ENCODE measurements at places on chromosomes 12 and 14. TPM values are rescaled to one million over a fixed set of nuclear protein-coding genes. Genes with fewer than 3 reads are reported as not detected.
A peak's percentile ranks its signal among the peaks of the same experiment; 100 is the strongest.

GRCh38 chr14:22977684-22978486 is 4.5 kb downstream of the AJUBA start:
- no peak for DNase-seq

GRCh38 chr12:6145564-6145963 is 21.1 kb upstream of the VWF start:
- no peak for DNase-seq

DNA sequence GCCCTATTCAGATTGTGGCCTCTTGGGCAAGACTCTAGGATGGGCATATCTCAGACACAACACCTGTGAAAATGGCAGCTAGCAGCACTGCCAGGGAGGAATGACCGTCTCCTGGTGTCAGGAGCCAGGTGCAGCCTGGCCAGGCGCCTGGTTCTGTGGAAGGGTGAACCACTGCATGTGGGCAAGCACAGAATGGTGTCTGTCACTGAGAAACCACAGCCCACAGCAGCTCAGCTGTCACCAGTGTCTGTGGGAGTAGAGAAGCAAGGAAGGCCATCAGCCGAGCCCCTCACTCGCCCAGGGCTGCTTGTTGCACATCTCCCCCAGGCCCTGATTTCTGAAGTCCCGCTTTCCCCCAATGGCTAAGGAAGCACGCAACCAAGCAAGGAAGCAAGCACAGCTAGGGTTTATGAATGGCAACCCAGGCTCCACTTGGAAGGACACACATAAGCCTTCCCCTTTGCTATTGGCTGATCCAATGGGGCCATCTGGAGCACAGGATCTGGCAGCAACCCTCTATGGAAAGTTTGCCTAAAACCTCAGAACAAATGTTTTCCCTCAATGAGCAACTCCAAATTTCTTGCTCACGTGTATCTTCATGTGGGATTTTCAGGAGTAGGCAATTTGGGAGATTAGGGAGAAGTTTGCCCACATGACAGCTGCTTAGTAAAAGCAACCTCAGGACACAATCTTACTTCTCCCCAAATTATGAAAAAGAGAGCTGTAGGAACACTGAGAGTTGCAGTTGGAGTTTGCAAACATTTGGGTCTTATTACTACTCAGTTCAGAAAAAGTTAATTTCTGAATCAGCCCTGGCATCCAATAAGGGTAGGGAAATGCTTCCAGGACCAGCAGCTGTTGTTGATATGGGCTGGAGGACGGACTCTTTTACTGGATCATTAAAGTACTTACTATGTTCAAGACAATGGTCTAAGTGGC is 44.7 kb downstream of the GPHB5 start:
- no peak for DNase-seq

DNA sequence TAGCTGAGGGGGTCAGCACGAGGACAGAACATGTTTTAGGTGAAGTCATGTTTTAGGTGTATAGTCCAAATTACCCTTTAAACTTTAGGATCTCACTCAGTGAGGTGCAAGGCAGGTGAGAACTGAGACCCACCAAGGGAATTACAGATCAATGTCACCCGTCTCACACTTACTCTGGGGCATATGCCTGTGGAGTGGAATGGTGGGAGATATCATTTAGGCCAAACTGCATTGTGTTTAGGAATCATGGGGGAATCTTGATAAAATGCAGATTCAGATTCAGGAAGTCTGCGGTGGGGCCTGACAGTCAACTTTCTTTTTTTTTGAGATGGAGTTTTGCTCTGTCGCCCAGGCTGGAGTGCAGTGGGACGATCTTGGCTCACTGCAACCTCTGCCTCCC is 17.8 kb downstream of the FBXW8 start:
- no peak for DNase-seq

DNA sequence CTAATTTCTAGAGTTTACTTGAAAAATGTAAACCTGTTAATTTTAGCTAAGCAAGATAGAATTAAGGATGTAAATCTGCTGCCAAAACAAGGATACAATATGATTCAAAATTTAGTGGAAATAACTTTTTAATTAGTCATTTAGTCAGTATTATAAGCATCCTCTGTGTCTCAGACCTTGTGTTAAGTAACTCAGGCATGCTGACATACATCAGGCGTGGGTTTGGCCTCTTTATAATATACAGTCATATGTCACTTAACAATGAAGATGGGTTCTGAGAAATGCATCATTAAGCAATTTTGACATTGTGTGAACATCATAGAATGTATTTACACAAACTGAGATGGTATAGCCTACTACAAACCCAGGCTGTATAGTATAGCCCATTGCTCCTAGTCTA is 386.9 kb downstream of the ZFP36L1 start:
- no peak for DNase-seq

GRCh38 chr14:101066826-101067510 is 163.4 kb upstream of the RTL1 start:
- DNase-seq = peak; percentile 87

DNA sequence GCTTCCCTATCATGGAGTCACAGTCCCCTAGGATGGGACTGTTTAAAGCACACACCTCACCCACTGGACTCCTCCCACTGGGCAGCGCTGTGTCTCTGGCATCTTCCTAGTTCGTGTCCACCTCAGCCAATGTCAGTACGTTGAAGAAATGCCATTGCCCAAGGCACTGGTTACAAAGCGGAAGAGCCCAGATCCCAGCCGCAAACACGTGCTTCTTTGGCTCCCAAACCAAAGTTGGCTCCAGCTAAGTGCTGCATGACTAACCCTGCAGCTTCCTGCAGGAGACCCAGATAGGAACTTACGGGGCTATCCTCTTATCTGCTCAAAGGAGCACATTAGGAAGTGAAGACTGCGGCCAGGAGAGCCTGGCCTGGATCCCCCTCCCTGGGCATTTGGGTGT is 9.3 kb downstream of the SYNE3 start:
- peak; percentile 89 for DNase-seq

- DNase-seq = no peak
These were observed 129.2 kb downstream of the PAWR start for GRCh38 chr12:79561401-79562132.

GRCh38 chr12:81094718-81095360 is 17.0 kb downstream of the ACSS3 start:
- no peak for DNase-seq

DNA sequence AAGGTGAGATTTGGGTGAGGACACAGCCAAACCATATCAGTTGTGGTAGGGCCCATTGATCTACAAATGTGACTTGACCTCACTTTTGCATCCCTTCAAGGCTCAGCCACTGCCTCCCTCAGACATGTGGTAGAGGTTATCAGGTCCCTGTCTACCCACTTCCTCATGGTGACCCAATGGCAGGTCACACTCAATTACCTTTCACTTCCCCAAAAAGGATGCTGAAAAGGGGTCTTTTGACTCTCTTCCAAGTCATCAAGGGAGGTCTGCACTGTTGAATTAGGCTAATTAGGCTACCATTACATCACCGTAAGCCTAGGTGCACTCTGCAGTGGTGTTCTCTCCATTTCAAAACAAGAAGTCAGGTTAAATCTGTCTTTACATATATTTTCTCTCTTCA is 22.6 kb upstream of the DRAM1 start:
- DNase-seq = no peak

DNA sequence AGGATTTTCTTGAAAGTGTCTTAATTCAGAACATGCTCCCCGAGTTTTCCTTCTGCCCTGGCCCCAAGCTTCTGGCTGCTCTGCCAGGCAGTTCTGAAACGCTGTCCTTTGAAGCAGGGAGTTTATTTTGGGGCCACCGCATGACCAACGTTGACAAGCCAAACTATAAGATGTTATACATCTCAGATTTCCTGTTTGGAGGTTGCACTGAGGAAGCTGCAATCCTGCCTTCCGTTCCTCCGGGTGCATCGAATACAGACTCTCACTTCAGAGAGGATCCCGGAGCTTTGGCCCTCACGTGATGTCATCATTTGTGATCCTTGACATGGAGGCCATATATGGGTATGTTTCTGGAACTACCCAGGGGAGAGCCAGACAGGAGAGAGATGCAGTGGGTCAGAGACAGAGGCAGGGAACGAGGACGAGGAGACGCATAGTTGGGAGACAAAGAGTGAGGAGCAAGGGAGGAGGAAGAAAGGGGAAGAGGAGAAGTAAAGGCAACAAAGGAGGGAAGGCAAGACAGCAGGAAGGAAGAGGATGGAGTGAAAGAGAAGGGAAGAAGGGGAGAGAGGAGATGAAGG is at the start of gene ASB2:
Gene ASB2 (minus strand): TSS at position 94 of the 581 bp plus-strand sequence. CDS start 12,031 bp downstream, outside the sequence.
- no peak for DNase-seq

DNA sequence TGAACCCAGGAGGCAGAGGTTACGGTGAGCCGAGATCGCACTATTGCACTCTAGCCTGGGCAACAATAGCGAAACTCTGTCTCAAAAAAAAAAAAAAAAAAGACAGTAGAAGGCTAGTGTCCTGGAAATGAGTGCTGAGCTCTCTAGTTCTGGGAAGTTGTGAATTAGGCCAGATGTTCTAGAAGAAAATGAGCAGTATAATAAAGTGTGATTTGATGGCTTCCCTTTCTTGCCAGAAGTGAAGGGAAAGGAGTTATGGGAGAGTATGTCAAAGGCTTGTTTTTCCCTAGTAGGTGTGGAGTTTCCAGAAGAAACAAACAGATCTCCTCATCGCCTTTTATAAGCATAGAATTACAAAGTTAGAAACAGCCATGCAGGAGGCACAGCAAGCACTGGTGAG is 20.5 kb downstream of the RNF212B start:
- no peak for DNase-seq

DNA sequence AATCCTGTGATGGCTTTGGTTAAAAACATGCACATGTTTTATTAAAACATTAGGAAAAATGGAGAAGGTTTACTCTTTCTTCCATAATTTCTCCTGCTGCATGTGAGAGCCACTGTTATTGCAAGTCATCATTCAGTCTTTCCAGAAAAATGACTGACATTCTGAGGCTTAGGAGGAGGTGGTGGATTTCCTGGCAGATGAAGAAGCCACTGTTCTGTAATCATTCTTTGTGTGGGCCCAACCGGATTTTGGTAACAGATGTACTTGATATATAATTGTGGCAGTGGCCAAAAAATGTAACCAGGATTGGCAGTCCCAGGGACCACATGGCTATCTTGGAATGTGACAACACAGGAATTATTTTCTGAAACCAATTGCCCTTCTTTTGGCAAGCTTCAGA is 120.2 kb downstream of the DAAM1 start:
- no peak for DNase-seq

DNA sequence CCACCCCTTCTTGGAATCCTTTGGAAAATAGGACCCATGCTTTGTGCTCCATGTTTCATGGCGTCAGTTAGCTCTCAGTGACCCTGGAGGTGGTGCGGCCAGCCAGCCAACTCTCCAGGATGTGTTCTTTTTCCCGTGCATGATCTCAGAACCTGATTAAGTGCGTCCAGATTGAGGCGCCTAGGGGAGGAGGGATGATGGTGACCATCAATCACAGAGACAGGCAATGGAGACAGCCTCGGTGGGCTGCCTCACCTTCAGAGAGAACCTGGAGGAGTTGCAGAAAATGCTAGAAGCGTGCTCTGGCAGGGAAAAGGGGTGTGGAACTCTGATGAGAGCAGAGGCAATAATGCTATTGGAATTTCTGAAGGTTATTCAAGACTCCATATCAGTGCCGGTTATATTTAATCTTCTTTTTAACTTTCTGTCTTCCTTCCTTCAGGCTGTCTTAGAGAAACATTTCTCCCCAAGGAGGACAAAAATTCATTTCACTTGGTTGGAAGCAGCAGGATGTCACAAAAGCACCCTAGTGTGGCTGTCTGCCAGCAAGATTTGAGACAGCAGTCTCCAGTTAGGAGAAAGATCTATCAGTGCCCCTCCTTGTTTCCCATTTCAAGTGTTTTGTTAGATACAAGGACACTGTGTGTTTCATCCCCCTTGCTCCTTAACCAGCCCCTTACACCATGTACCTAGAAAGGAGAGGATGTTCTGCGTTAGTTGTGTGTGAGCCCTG is 53.3 kb upstream of the IGF1 start:
- DNase-seq = no peak

GRCh38 chr14:61101803-61102548 is 120.9 kb downstream of the SLC38A6 start:
- no peak for DNase-seq

DNA sequence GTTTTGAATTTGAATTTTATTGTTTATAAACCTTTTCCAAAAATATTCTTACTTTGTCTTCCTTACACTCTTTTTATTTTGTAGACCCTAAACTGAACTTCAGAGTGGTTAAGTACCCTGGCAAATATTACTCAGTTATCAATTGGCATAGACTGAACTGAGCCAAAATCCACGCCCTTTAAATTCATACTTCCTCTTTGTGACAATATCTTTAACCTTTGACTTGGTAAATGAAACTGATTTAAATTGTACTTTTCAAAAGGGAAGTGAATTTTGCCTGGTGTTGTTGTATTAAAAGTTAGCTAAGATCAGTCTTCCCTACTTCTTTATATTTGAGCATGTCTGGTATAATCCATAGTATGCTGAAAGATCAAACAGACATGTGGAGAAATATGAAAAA is 184.3 kb upstream of the USP15 start:
- DNase-seq = no peak

DNA sequence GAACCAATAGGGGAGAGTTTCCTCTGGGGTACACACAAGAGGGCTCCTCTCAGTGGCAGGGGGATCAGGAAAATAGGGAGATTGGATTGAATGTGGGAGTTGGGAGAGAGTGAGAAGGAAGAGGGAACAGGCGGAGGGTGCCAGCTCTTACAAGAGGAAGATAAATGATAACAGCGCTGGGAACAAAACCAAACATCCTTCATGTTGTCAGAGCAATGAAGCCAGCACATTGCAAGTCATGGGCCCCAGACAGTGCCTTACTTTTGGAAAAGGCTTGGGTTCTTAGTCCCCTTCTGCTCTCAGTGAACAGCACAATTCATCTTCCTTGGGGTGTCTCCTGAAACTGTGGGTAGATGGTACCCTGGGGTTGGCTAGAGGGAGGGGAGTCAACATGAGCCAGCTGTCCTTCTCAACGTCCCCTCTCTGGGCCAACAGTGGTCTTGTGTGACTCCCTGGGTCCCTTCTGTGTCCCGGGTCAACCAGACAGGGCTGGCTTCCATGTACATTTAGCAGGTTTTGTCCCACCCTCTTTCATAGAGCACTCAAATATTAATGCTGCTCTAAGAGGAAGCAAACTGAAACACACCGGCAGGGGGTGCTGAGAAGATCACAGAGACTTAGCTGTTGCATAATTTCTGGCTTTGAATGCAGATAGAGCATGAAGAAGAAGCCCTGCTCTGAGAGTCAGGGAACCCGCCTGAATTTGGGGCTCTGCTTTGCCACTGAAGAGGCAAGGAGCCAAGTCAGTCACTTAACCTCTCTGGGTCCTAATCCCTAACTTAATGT is 138.5 kb downstream of the ESRRB start:
- no peak for DNase-seq

GRCh38 chr12:79775355-79776027 is 84.7 kb upstream of the PAWR start:
- no peak for DNase-seq

- DNase-seq = no peak
These were observed 33.9 kb upstream of the SLC38A2 start for GRCh38 chr12:46406352-46407027.

The SYNDIG1L gene
- total RNA-seq = not detected

The SARNP gene
- total RNA-seq = 39.0 TPM

The USP44 gene
- 1.3 TPM for total RNA-seq

The OR6C75 gene
- not detected for total RNA-seq

The ISM2 gene
- not detected for total RNA-seq

The NPFF gene
- not detected for total RNA-seq

The GPHN gene
- 21.9 TPM for total RNA-seq

The OR6J1 gene
- total RNA-seq = not detected

The COCH gene
- total RNA-seq = 5.8 TPM
